ENCODE measurements at places on chromosomes 3 and 15.

DNA sequence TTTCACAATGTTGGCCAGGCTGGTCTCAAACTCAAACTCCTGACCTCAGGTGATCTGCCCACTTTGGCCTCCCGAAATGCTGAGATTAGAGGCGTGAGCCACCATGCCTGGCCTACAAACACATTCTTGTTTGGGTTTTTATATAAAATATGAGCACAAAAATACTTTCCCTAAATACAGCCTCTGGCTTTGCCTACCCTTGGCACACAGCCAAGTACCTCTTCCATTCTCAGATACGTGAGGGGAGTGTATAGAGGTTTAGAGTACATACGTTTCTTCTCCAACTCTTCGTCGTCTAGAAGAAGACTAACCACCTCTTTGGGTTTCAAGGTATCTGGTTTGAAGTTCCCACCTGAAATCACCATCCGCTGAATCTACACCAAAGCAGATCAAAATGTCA is 33.5 kb downstream of the CHAC1 start:
- no peak for DNase-seq

DNA sequence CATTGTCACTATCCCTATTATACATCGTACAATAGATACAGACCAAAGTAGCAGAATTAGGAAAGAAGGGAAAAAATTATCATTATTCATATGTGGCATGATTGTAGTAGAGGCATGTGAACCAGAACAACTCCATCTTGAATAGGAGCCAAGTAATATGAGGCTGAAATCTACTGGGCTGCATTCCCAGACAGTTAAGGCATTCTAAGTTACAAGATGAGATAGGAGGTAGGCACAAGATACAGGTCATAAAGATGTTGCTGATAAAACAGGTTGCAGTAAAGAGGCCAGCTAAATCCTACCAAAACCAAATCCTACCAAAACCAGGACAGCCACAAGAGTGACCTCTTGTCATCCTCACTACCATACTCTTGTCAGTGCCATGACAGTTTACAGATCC is 1035.4 kb upstream of the SEMA6D start:
- DNase-seq = no peak

GRCh38 chr3:197539651-197540051 is 16.1 kb downstream of the BDH1 start:
- DNase-seq = no peak

GRCh38 chr15:82878325-82878724 is 68.9 kb downstream of the WHAMM start:
- no peak for DNase-seq

- no peak for DNase-seq
These were observed 75.4 kb downstream of the KLF13 start for GRCh38 chr15:31402003-31402402.

DNA sequence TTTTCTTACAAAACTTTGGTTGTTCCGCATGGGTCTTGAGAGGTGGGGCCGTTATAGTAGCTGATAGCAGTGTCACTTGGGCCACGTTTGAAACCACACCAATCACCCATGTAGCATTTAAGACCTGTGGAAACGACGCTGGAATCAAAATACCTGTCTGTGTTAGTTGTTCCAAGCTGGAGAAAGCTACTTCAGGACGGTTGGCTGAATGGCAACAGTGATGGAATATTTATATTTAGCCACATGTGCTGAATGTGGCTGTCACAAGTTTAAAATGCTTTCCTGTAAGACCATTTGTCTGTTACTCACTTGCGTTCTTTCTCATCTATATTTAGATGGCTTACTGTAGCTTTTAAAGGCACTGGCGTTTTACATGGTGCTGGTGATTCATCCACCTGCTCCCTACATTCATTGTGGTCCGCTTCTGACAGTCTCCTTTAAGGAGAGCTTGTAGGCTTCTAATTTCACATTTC is 1.4 kb downstream of the DNAJA4 start:
- DNase-seq = no peak

- peak; percentile 66 for DNase-seq
These were observed 212.4 kb downstream of the TLE3 start for GRCh38 chr15:69885173-69885955.

- DNase-seq = no peak
These were observed 5.2 kb downstream of the FOXB1 start for GRCh38 chr15:60009124-60009960.

- DNase-seq = no peak
These were observed 31.3 kb upstream of the SETMAR start for GRCh38 chr3:4271834-4272233.

DNA sequence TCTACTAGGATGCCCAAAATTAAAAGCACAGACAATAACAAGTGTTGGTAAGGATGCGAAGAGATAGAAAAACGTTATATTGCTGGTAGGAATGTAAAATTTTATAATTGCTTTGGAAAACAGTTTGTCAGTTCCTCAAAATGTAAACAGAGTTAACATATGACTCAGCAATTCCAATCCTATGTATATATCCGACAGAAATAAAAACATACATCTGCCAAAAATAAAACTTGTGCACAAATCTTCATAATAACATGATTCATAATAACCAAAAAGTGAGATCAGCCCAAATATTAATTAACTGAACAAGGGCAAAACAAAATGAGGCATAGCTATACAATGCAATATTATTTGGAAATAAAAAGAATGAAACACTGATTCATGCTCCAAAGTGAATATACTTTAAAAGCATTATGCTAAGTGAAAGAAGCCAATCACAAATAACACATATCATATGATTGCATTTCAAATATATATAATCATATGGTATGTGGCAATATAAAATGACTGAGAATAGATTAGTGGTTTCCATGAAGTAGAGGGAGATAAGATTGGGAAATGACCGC is 609.3 kb downstream of the IGSF11 start:
- no peak for DNase-seq
